Vagina (tissue), 2 donors: ENCODE measurements at places on chromosomes 5 and 9.

GRCh38 chr9:127869310-127870152 is 7.9 kb downstream of the AK1 start:
- H3K4me3 ChIP-seq, result no peak overlapping the region
- H3K36me3 ChIP-seq, result no peaks in the 10 kb centered on the region
- no peaks in the 10 kb centered on the region for H3K27me3 ChIP-seq
- peaks cover 21% of the 10 kb centered on the region for H3K4me1 ChIP-seq
- H3K27ac ChIP-seq, result peak overlapping the region; percentile 53
- no peak for DNase-seq

DNA sequence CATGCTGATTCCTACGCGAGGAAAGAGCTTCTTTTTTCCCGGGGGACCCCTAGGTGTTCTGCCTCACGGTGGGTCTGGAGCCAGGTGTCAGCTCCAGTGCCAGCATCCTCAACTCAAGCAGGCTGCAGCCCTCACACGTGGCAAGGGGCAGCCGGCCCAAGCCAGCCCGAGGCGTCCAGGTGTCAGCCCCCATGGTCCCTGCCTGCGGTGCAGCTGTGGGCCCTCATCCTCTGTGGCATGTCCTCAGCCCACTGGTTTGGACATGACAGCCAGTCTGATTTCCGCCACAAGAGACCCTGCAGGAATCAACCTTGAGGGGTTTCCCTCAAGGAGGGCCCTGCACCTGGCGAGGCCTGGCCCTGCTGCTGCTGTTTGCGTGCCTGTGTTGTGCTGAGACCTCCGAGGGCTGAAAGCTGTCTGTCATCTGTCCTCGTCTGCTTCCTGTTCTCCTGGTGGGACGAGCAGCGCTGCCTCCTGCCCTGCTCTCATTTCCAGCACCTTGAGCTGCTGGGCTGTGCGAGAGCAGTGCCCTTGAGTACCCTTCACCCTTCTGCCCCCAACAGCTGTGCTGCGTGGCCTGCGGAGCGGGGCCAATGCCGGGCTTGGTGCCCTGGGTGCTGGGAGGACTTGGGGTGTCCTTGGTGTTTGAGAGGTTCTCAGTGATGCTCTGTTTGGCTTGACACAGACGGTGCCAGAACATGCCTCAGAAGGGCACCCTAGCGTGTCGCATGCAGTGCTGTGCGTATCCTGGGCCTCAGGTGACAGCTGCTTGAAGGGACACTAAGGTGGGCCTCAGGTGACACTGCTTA is 137.6 kb downstream of the CACNA1B start:
- H3K27ac ChIP-seq, result no peak overlapping the region
- no peak for DNase-seq
- no peaks in the 10 kb centered on the region for H3K36me3 ChIP-seq
- H3K4me1 ChIP-seq, result no peaks in the 10 kb centered on the region
- no peak overlapping the region for H3K4me3 ChIP-seq
- H3K27me3 ChIP-seq, result no peaks in the 10 kb centered on the region

- DNase-seq, result no peak
- no peaks in the 10 kb centered on the region for H3K27me3 ChIP-seq
- H3K4me3 ChIP-seq, result no peak overlapping the region
- no peaks in the 10 kb centered on the region for H3K4me1 ChIP-seq
- H3K27ac ChIP-seq, result no peak overlapping the region
- no peaks in the 10 kb centered on the region for H3K36me3 ChIP-seq
Observed at GRCh38 chr5:80713631-80714030, 58.8 kb upstream of the DHFR start.

DNA sequence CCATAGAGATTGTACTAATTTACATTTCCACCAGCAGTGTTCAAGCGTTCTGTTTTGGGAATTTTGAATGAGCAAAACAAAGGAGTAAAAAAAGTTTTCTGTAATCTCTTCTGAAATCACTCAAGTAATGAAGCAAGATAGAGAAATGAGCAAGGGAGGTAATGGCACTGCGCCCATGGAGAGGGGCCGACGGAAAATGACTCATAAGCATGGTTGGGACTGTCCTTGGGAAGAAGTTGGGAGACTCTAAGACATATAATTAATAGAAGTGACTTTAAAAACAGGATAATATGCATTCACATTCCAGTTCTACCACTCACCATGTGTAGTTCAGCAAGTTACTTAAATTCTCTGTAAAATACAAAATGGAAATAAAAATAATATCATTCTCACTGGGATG is 62.5 kb upstream of the C5orf46 start:
- no peak overlapping the region for H3K4me3 ChIP-seq
- H3K36me3 ChIP-seq, result no peaks in the 10 kb centered on the region
- no peaks in the 10 kb centered on the region for H3K27me3 ChIP-seq
- DNase-seq, result no peak
- H3K27ac ChIP-seq, result no peak overlapping the region

DNA sequence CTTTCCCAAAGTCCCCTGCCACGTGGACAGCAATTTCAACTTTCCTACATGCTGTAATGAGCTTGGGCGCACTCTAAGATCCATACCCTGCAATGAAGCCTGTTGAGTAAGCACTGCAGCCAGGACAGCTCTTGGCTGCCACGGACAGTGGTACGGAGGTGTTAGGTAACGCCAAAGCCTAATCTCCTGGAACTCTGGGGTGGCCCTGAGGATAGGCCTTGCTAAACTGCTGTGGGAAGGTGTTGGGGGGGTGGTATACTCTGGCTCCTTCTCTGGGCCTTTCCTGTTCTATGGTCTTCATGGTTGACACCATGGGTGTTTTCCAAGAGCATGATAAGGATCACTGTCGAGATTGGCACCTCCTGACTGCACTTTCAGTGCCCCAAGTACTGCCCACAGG is 66.4 kb upstream of the PITX1 start:
- no peaks in the 10 kb centered on the region for H3K36me3 ChIP-seq
- no peak overlapping the region for H3K27ac ChIP-seq
- no peak overlapping the region for H3K4me3 ChIP-seq
- DNase-seq, result no peak

GRCh38 chr9:112753725-112754124 is 3.2 kb downstream of the SNX30 start:
- DNase-seq, result no peak
- H3K4me3 ChIP-seq, result no peak overlapping the region
- no peaks in the 10 kb centered on the region for H3K27me3 ChIP-seq
- no peaks in the 10 kb centered on the region for H3K36me3 ChIP-seq
- peaks cover 67% of the 10 kb centered on the region for H3K4me1 ChIP-seq
- no peak overlapping the region for H3K27ac ChIP-seq

- no peaks in the 10 kb centered on the region for H3K27me3 ChIP-seq
- no peak overlapping the region for H3K4me3 ChIP-seq
- no peak for DNase-seq
- no peak overlapping the region for H3K27ac ChIP-seq
Observed at GRCh38 chr5:171882118-171882517, 96.5 kb downstream of the SMIM23 start.

DNA sequence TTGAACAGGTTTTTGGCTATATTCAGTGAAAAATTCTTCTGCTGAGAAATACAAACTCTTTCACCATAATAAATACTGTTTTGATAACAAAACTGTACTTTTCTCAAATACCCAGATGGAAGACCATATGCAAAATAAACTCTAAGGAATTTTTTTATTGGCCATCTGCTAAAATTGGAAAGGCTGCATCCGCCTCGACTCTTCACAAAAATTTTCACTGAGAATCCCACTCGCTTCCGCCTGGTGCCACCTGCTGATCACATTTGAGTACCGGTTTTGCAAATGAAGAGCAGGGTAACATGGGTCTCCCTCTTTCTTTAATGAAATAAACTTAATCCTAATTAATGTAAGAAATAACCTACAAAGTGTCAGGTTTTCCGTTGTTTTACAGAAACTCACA is 76.4 kb downstream of the TTLL11 start:
- H3K4me3 ChIP-seq, result no peak overlapping the region
- no peaks in the 10 kb centered on the region for H3K27me3 ChIP-seq
- H3K27ac ChIP-seq, result no peak overlapping the region
- no peaks in the 10 kb centered on the region for H3K4me1 ChIP-seq
- H3K36me3 ChIP-seq, result no peaks in the 10 kb centered on the region

- no peak for DNase-seq
- H3K27ac ChIP-seq, result no peak overlapping the region
- no peak overlapping the region for H3K4me3 ChIP-seq
- H3K36me3 ChIP-seq, result peaks cover 13% of the 10 kb centered on the region
- no peaks in the 10 kb centered on the region for H3K4me1 ChIP-seq
- no peaks in the 10 kb centered on the region for H3K27me3 ChIP-seq
Observed at GRCh38 chr5:110751902-110752762, 13.3 kb downstream of the SLC25A46 start.

- no peaks in the 10 kb centered on the region for H3K27me3 ChIP-seq
- peaks cover 33% of the 10 kb centered on the region for H3K4me1 ChIP-seq
- H3K4me3 ChIP-seq, result no peak overlapping the region
- H3K27ac ChIP-seq, result no peak overlapping the region
- no peak for DNase-seq
Observed at GRCh38 chr9:133529457-133529856, 4.7 kb upstream of the MYMK start.

GRCh38 chr5:135505973-135506372 is 29.8 kb downstream of the NEUROG1 start:
- no peaks in the 10 kb centered on the region for H3K36me3 ChIP-seq
- H3K27me3 ChIP-seq, result no peaks in the 10 kb centered on the region
- H3K4me1 ChIP-seq, result peaks cover 12% of the 10 kb centered on the region
- DNase-seq, result no peak
- no peak overlapping the region for H3K27ac ChIP-seq
- no peak overlapping the region for H3K4me3 ChIP-seq

GRCh38 chr5:37771731-37772130 is 68.1 kb downstream of the GDNF start:
- H3K4me3 ChIP-seq, result no peak overlapping the region
- DNase-seq, result no peak
- no peaks in the 10 kb centered on the region for H3K27me3 ChIP-seq
- no peak overlapping the region for H3K27ac ChIP-seq
- H3K36me3 ChIP-seq, result no peaks in the 10 kb centered on the region

DNA sequence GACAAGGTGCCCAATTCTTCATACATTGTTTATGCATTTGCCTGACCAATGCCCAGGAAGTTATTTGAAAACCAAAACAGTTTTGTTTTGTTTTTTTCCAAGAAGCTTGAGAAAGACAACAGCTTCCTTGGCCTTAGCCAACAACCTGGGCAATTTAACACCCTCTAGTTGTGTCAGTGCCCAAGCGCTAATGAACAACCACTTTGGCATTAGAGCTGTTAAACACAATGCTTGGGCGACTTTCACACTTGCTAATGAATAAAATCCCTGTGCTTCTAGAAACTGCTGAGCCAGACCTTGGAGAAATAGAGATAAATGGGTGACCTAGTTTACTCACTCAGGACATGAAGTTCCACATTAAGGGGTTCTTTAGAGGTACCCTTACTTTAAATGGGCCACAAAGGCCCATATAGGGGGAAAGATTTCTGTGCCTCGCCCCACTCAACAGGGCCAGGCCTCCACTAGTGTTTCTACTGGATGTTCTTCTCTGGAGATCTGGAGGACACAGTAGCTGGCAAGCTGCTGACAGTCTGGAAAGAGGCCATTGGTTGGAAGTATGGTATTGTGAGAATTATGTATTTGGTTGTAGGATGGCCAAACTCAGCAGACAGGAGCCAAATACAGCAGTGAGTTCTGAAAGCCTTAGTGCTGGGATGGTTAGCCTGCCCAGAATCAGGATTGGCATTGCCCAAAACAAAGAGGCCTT is 179.8 kb downstream of the DOCK8 start:
- DNase-seq, result no peak
- H3K4me3 ChIP-seq, result no peak overlapping the region
- no peak overlapping the region for H3K27ac ChIP-seq
- no peaks in the 10 kb centered on the region for H3K36me3 ChIP-seq

DNA sequence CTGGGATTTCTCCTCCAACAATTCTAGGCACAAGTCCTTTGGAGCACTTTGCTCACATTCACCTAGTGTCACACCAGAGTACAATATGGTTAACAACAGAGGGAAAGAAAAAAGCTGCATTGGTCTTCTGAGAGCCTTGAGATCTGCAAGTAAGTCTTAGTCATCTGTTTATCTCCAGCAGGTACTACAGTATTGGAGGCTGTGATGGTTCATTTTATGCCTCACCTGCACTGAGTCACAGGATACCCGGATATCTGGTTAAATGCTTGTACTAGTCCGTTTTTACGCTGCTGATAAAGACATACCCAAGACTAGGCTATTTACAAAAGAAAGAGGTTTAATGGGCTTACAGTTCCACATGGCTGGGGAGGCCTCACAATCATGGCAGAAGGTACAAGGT is 525.0 kb downstream of the NR2F1-AS1 start:
- no peaks in the 10 kb centered on the region for H3K36me3 ChIP-seq
- DNase-seq, result no peak
- no peak overlapping the region for H3K27ac ChIP-seq

GRCh38 chr9:5910413-5911057 is 19.8 kb downstream of the MLANA start:
- H3K4me1 ChIP-seq, result no peaks in the 10 kb centered on the region
- peaks cover 8% of the 10 kb centered on the region for H3K36me3 ChIP-seq
- H3K27ac ChIP-seq, result no peak overlapping the region
- H3K4me3 ChIP-seq, result no peak overlapping the region
- no peak for DNase-seq

DNA sequence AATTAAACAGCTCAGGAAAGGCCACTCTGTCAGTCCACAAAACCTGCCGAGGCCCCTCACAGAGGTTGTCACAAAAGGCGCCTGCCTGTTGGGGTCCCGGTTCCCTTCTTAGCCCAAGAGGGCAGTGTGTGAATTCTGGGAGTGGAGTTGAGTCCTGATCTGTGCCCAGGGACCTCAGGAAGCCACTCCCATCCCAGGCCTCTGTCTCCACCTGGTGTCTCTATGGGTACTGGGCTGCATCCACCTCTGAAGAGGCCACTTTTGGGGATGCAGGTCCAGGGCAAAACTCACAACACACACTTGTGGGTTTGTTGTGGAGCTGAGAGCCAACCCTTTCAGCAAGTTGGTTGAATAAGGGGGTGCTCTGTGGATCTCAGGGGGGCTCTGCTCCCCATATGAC is 74.3 kb upstream of the STXBP1 start:
- H3K27ac ChIP-seq, result peak overlapping the region; percentile 95
- H3K4me3 ChIP-seq, result no peak overlapping the region
- peaks cover 89% of the 10 kb centered on the region for H3K4me1 ChIP-seq
- DNase-seq, result no peak

GRCh38 chr5:154412316-154412715 is 33.5 kb upstream of the SAP30L start:
- H3K4me1 ChIP-seq, result no peaks in the 10 kb centered on the region
- no peak for DNase-seq
- no peak overlapping the region for H3K4me3 ChIP-seq
- peaks cover 4% of the 10 kb centered on the region for H3K36me3 ChIP-seq

GRCh38 chr9:89619424-89620138 is 14.8 kb downstream of the GADD45G start:
- DNase-seq, result no peak
- H3K27ac ChIP-seq, result no peak overlapping the region
- no peaks in the 10 kb centered on the region for H3K36me3 ChIP-seq

GRCh38 chr5:84364043-84364442 is 20.6 kb downstream of the EDIL3 start:
- DNase-seq, result no peak
- no peak overlapping the region for H3K4me3 ChIP-seq
- no peaks in the 10 kb centered on the region for H3K4me1 ChIP-seq
- H3K36me3 ChIP-seq, result no peaks in the 10 kb centered on the region
- H3K27me3 ChIP-seq, result no peaks in the 10 kb centered on the region
